ENCODE measurements at places on chromosomes 6 and 20.

DNA sequence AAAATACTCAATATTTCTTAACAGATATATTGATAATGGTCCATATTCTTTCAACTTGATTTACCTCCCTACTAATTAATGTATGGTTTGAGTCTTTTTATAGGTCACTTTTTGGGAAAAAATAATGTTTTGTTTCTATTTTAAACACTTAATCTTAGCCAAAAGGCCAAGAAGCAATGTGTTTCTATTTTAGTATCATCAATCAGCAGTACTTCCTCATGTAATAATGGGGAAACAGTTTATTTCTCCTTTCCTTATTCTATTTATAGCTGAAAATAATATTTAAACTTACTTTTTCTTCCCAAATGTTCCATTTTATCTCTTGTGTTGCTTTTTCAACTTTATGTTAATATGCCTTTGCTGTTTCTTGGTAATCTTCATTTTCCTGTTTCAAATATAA, 295.1 kb downstream of the ALDH8A1 start:
- no peak for DNase-seq

DNA sequence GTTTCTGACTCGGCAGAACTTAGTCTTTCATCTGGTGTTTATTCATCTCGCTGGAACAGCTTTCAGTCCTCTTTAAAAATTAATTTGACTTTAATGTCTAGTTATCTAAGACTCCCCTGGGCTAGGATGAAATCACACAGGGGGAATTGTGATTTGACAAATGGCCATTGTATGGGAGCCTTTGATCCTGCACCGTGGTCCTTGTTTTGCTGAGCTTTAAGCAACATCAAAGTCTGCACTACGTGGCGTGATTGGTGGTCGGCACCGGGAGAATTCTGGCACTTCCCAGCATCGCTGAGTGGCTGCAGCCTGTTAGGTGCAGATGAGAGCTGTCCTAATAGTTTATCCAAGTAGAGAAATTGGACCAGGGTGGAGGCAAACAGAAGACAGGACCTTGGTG, 146.9 kb downstream of the TBC1D7 start:
- DNase-seq = no peak

- DNase-seq = no peak
These were observed 109.6 kb upstream of the CARMIL1 start for GRCh38 chr6:25169553-25169952.

GRCh38 chr20:23746321-23746720, 4.4 kb downstream of the CST1 start:
- DNase-seq = no peak

- DNase-seq = no peak
These were observed 225.5 kb downstream of the SOD2 start for GRCh38 chr6:159467473-159468041.

- peak; percentile 40 for DNase-seq
These were observed 1.3 kb downstream of the VEGFA start for GRCh38 chr6:43771210-43771857.

DNA sequence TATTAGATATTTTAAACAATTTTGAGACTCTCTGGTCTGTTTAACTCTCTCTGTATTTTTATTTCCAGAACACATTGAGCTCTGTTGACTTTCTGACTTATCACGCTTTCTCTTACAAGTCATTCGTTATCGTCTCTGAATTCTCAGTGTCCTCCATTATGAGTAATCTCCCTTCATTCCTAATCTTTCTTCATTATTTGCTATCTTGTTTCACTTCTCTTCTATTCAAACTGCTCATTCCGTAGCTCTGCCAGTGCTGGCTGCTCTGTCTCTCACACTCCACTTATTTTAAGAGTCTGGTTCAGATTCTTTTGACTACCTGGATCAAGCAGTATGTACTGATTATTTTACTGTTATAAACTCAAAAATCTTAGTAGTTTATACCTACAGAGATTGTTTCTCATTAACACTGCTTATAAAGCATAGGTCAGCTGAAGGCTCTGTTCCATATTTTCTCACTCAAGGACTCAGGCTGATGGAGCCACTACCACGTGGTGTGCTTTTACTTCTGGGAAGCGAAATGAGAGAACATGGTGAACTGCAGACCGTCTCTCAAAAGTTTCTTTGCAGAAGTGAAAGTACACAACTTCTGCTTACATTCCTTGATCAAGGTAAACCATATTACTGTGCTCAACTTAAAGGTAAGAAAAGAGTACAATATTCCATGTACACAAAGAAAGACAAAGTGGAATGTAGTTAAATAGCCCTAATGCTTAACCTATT, 485.2 kb downstream of the GRIK2 start:
- DNase-seq = no peak

DNA sequence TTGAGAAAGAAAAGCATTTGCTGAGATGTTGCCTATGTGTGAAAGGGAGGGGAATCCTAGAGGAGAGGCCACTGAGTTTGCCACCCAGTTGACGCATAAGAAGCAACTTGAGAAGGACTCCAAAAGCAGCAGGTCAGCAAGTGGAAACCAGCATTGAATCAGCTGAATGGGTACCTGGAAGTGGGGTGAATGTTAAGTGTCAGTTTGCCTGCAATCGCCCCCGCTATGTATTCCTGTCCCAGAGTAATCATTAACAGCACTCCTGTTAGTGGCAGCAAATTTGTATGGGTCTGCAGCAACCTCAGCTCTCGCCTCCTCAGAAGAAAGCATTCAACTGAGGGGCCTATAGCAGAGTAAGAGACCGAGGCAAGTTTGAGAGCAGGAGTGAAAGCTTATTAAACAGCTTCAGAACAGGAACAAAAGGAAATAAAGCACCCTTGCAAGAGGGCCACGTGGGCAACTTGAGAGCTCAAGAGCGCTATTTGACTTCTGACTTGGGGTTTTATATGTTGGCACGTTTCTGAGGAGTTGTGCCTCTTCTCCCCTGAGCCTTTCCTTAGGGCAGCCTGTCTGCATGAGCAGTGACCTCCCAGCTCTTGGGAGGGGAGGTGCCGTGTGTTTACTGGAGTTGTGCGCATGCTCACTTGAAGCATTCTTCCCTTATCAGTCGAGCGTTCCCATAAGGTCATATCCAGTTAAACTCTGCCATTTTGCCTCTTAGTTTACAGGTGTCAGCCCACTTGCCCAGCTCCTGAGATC, 122.6 kb upstream of the PHACTR1 start:
- DNase-seq = no peak

DNA sequence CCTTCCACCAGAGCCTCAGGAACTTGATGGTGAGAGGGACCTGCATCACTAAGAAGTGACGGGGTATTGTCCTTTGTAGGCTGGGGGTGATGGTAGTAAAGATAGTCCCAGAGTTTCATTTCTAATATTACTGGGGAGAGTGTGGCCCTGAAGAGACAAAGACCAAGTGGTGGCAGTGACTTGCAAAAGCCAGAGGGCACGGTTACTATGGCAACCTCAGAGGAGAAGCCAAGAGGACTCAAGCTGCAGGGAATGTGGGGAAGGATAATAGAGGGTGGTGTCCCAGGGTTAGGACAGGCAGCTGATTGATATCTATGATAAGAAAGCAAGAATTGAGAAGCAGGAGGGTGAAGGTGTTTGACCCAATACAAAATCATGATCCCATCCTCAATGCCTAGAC, 42.5 kb downstream of the HLA-G start:
- DNase-seq = no peak

GRCh38 chr20:44073675-44074071, 113.3 kb downstream of the JPH2 start:
- DNase-seq = no peak

GRCh38 chr6:342832-343179, 48.7 kb upstream of the IRF4 start:
- no peak for DNase-seq

DNA sequence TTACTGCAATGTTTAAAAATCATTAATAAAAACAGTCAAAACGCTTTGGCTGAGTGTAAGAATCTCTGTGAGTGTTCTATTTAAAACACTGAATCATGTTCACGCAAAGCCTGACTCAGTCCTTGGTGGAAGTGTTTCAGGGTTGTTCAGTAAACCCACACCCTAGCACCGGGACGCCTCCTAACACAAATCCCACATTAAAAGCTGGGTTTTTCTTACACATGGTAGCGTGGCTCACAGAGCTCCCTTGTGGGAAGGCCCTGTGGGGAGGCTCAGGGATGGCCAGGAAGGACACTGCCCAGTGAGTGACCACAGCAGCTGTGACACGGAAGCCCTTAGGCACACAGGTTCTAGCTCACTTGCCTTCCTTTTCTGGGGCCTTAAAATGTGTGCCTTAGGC, 80.2 kb downstream of the GMPR start:
- peak; percentile 52 for DNase-seq

- DNase-seq = no peak
These were observed 14.2 kb upstream of the LPA start for GRCh38 chr6:160678230-160678629.

DNA sequence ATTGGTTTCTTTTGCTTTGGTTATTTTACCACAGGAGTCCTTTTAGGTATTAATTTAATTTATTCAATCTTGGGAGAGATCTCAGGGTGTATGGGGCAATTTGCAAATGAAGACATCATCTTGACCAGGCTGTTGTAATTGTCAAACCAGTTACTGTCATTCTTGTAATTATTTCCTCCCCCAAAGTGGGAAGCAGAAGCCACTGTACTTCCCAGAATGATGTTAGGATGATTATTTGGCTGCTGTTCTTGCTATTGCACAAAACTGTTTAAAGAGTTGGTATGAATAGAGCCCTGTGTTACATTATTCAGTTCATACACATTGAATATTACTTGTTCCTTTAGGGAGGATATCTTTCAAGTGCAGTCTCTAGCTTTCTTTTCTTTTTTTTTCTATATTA, 1.7 kb downstream of the TAAR6 start:
- DNase-seq = no peak

DNA sequence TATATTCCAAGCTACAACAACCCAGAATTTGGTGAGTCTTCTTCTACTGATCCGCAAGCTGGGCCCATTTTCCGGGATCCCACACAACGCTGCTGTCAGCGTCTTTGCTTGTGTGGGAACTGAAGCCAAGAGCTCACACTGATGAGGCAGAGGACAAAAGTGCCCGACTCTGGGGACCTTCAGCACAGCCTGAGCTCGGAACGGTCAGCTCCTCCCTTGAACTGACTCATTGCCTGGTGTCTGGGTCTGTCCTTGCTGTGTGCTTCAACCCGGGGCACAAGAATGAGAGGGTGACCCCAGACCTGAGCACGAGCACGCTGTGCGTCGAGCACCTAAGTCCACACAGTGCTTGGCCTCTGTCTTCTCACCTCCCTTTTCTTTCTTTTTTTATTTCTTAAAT, 33.5 kb downstream of the DACT2 start:
- no peak for DNase-seq

GRCh38 chr6:5878792-5879191, 127.9 kb downstream of the NRN1 start:
- no peak for DNase-seq

- DNase-seq = no peak
These were observed 39.9 kb upstream of the DST start for GRCh38 chr6:56682635-56683034.

DNA sequence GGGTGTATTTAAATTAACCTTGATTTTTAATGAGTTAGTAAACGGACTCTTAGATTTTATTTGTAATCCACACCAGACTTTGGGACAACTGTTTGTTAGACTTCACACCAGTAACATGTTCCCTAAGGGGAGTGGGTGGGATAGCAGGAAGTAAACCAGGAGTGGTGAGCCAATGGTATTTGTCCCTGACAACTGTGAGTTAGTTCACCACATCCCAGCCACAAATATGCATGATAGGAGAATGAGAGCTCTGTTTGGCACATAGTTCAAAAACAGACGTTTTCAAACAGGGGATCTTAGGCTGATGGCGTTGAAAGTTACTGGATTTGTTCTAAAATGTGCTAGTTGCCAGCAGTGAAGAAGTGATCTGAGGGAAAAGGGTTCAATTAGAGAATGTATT, 18.7 kb upstream of the COL10A1 start:
- DNase-seq = no peak

DNA sequence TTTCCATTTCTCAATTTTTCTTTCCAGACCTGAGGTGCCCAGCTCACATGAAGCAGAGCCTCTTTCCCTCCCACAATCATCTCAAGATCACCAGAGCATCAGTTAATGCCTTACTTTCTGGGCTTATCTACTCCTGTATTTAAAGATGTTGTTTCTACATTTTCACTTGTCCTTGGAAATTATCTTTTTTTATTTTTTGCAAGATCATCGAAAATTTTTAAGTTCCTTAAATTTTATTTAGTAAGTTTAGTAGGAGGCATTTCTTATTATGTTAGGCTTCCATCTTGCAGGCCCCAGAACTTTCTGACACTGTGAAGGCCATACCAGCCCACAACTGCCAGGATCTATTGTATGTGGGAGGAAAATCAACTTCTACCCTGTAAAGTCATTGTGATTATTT, 466.0 kb downstream of the PRKN start:
- no peak for DNase-seq

DNA sequence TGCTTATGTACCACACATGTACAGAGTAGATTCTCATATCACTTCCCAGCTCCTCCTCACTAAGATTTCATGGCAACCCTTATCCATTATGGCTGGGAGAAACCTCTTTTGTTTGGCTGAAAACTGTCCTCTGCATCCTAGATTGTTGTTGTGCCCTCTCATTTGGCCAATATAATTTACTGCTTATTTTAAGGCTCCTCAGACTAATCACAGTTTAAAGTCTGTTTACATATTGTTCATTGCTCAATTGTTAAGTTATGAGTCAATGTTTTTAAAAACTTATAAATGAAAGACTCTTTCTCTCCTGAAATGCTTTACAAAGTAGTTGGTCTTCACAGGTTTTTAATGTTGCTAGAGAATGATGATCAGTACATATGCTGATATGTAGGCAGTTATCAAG, 57.3 kb downstream of the FAM83B start:
- DNase-seq = no peak

DNA sequence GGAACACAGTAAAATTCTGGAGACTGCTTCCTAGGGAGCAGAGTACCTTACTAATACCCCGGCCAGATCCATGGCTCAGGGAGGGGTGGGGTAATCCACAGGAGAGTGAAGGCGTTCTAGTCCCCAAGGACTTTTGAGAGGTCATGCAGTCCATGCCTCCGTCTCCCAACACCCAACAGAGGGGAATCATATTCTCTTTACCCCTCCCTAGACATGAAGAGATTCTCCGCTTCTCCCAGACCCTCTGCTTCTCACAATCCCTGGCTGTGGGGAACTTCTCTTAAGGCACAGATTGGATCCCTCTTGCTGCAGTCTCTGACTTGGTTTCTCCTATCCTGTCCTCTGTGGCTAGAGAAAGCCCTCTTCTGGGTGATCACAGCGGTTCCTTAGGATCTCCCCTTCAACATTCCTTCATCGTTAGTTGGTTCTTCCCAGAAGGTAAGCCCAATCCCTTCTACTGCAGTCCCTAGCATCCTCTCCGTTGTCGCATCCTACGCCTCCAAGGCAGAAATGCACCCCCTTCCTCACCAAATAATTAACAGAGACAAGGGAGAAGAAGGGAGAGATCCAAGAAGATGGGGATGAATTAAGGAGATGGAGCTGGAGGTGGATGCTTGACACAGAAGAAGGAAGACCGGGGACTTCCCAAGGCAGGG, 562 bp downstream of the GGT7 start:
- no peak for DNase-seq

GRCh38 chr20:20827992-20828597, 115.7 kb upstream of the RALGAPA2 start:
- no peak for DNase-seq

- peak; percentile 65 for DNase-seq
These were observed 13.4 kb upstream of the FOXC1 start for GRCh38 chr6:1596088-1596852.

GRCh38 chr20:38112930-38113294, 52.2 kb downstream of the TGM2 start:
- no peak for DNase-seq

GRCh38 chr6:161444464-161444863, 170.6 kb upstream of the AGPAT4 start:
- no peak for DNase-seq

GRCh38 chr6:25384967-25385366, 105.8 kb downstream of the CARMIL1 start:
- DNase-seq = no peak

GRCh38 chr6:95846652-95847051, 169.1 kb upstream of the FUT9 start:
- no peak for DNase-seq

Measured in CD4-positive, alpha-beta T cell treated with Interleukin-2 at 100 ng/mL for 4 hours (primary cell).